Stimulated activated CD8-positive, alpha-beta memory T cell treated with anti-CD3 and anti-CD28 coated beads, Interleukin-4, amount 100 ng/mL, for 24 hours (primary cell): ENCODE measurements at places on chromosomes 1 and 21.

GRCh38 chr1:205739348-205740160 lies 10.4 kb downstream of the NUCKS1 start:
- no peak for DNase-seq

- no peak for DNase-seq
These were observed 7.4 kb upstream of the AGMAT start for GRCh38 chr1:15592285-15592684.

DNA sequence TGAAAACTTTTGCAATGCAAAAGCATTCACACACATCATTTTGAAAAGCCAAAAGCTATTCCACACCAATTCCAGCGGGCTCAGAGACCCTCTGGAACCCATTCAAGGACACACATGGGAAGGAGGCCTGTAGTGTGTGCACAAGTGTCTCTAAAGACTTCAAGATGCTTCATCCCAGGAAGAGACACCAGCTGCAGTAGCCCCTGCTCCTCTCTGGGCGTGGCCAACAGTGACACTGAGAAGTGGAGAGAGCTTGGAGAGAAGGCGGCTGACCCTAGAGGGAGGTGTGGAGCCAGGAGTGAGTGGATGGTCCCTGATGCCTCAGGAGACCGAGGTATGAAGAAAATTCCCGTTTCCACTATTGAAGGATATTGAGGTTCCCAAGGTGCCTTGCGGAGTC lies 14.9 kb upstream of the TNNI1 start:
- no peak for DNase-seq

GRCh38 chr1:2987773-2988172 lies 33.5 kb upstream of the ACTRT2 start:
- DNase-seq, result no peak

DNA sequence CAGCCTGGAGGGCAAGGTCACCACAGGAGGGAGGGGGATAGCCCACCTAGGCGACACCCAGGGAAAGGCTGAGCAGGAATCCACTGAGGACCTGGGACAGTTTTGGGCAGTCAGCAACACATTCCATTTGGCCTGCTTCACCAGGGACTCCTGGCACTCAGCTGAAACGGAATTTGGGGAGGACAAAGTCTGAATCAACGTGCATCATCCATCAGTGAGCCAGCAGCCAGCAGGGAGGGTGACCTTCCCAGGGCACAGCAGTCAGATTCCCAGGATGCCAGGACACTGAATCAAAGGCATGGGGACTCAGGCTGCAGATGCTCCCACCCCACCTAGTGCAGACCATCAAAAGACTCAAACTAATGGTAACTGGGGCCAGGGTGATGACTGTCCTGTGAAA lies 4.6 kb downstream of the SH3BP5L start:
- no peak for DNase-seq

- peak; percentile 63 for DNase-seq
These were observed 570 bp upstream of the NEK7 start for GRCh38 chr1:198156111-198156744.

- DNase-seq, result no peak
These were observed 225.0 kb downstream of the PBX1 start for GRCh38 chr1:164783778-164784555.

DNA sequence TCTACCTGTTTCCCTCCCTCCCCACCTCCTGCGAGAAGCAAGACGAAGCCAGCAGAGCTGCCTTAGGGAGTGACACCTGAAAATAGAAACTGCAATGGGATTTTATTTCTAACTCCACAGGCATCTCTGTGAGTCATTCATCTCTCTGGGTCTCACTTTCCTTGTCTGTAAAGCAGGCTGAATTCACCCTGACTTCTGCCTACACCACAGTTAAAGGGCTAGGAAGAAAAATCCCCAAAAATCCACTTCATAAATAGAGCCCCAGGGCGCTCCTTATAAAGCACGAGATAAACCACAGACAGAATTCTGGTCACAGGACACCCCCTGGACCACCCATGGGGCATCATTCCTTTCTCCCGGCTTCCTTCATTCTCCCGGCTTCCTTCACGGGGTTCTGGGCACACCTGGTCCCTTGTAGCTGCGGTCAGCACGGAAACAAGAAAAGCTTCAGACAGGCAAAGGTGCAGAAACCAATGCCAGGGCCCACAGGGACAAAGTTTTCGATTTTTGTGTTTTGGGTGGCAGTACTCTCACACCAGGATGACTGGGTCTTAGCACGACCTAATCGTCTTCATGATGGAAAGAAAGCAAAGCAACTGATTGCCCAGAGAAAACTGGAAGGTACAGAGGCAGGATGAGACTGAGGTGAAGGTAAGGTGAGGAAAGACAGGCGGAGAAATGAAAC lies 2.8 kb upstream of the H6PD start:
- no peak for DNase-seq

GRCh38 chr1:6723621-6724428 lies 22.2 kb upstream of the DNAJC11 start:
- no peak for DNase-seq
